NCI-H2081 (cell line): ENCODE measurements at places on chromosomes 1 and 21.

DNA sequence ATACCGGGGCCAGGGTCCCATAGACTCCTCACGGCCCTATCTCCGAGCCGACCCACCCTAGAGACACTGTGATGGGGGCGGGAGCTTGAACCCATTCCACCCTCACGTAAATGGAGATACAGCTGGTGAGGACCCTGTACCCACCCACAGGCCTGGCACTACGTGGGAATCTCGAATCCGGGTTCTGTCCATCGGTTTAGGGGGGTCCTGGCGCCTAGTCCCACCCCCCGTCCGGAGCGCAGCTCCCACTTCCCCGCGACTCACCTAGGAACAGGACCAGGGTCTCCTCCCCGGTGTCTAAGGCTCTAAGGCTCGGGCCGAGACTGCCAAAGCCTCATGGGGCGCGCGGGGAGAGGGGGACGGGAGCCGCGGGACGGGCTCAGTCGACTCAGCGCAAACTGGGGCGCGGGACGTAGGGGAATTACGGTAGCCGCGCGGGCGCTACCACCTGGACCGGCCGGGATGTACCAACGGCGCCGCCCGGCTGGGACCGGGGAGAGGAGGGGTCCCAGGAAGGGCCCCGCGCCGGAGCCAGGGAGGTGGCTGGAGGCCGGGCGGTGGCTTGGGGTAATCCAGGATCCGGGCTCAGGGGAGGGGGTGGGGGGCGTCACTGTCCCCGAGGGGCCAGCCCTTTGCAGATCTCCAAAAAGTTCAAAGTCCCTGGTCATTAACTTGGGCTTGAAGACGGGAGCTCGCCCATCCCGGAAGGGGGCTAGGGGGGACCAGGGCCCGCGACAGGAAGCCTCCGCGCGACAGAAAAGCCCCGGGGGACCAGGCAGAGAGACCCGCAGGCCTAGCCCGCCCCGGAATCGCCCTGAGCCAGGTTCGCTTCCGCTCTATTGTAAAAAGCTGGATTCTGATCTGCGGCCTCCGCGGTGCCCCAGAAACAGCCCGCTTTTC is 1.0 kb downstream of the PLEKHG5 start:
- peak; percentile 68 for DNase-seq

- DNase-seq = no peak
Observed at GRCh38 chr1:246971090-246971721, 36.7 kb downstream of the ZNF695 start.

DNA sequence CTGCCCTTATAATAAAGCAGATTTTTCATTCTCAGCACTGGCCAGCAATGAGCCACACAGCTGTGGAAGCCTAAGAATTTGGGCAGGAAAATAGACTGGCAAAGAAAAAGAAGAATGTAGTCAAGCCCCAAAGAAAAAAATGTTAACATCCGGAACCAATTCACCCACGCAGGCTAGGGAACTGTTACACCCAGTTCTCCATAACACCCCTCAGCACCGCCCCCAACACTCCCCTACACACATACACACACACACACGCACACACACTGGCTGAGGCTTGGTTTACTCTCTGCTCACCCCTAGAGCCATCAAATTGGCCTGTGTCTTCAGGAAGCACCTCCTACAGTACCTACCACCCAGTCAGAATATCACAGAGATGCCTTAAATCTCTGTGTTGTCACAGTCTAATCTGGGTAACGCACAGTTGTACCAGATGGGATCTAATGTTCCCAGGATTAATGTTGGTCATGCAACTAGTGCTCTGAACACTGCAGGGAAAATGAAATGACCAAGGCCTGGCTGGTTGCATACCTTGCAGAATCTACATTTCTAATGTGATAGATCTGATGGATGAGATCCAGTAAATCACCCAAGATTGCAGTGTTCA is 14.5 kb downstream of the TBX15 start:
- no peak for DNase-seq

DNA sequence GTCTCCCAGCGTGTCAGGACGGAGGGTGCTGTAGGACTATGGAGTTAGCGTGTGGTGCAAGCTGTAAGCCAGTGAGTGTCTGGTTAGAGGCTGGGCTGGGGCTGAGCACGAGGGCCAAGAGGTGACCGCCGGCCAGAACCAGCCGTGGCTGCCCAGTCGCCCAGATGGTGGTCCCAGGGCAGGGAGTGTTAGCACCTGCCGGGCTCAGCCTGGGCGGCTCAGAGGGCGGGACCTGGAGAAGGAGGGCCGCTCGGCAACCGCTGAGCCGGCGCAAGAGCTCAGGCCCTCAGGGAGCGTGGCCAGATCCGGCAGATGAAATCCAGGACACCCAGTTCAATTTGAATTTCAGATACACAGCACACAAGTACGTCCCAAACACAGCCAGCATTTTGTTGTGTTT is 87.9 kb downstream of the PRDM16 start:
- no peak for DNase-seq

- no peak for DNase-seq
Observed at GRCh38 chr1:66356605-66357004, 177.3 kb upstream of the SGIP1 start.

DNA sequence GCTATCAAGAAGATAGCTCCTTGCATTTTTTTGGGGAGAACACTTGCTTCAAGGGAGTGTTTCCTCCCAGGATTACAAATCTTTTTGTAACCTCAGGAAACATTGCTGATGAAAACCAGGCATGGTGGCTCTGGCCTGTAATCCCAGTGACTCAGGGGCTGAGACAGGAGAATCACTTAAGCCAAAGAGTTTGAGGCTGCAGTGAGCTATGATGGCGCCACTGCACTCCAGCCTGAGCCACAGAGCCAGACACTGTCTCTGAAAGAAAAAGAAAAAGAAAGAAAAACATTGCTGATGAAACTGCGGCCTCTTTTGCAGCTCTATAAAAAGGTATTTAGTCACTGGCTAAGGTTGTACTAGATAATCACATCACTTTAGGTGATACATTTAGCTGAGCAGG is 7.3 kb downstream of the RNU1-2 start:
- no peak for DNase-seq

GRCh38 chr1:229132106-229132443 is 138.8 kb upstream of the RAB4A start:
- DNase-seq = no peak

GRCh38 chr1:87196110-87196827 is 132.4 kb upstream of the LMO4 start:
- DNase-seq = no peak

GRCh38 chr1:171663036-171663853 is 10.8 kb upstream of the MYOC start:
- DNase-seq = no peak

GRCh38 chr1:68521286-68521685 is 24.4 kb upstream of the DEPDC1 start:
- DNase-seq = no peak
